ENCODE measurements at places on chromosomes 2 and 18. TPM values are rescaled to one million over a fixed set of nuclear protein-coding genes. Genes with fewer than 3 reads are reported as not detected.

IL1F10 gene
- total RNA-seq = not detected

CYRIA gene
- 4.7 TPM for total RNA-seq

INHA gene
- not detected for total RNA-seq

FBXO15 gene
- 1.0 TPM for total RNA-seq

PROM2 gene
- total RNA-seq = under 0.01 TPM

MTCL1 gene
- total RNA-seq = 12.5 TPM

CD207 gene
- total RNA-seq = under 0.01 TPM

ERBB4 gene
- total RNA-seq = 9.9 TPM

Data from skeletal muscle tissue (tissue), 5 donors.